Stimulated activated CD8-positive, alpha-beta memory T cell treated with anti-CD3 and anti-CD28 coated beads, Interleukin-4, amount 100 ng/mL, for 1 hour (primary cell): ENCODE measurements at places on chromosomes 5 and 9.

DNA sequence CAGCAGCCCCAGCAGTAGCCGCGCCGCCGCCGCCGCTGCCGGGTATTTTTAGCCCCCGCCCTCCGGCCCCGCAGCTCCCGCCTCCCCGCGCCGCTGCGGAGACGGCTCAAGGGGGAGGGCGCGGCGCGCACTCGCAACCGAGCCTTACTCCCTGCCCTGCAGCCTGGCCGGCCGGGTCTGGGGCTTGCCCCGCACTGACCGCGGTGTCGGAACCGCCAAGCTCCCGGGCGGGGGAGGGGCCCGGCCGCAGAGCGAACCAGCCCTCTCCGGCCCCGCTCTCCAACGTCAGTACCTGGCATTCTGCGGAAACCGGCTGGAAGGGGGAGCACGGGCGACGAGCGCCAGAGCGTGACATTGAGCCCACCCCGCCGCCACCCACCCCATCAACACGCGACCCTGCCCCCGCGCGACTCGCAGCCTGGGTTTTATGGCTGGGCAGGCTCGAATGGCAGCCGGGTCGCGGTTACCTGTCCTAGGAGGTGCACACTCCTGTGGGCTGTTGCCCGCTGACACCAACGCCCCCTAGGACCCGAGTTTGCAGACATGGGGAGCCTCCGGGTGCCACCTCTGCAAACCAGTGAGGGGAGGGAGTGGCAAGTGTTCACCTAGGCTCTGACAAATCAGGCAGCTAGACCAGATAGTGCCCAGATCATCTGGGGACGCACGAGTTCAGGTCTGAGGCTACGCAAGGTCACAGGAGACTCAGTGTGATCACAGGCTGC lies at the start of gene ACSL6:
TSS of gene ACSL6 (minus strand) at position 37 of the 722 bp plus-strand sequence. CDS start 105 bp downstream, outside the sequence.
- DNase-seq: peak; percentile 13

DNA sequence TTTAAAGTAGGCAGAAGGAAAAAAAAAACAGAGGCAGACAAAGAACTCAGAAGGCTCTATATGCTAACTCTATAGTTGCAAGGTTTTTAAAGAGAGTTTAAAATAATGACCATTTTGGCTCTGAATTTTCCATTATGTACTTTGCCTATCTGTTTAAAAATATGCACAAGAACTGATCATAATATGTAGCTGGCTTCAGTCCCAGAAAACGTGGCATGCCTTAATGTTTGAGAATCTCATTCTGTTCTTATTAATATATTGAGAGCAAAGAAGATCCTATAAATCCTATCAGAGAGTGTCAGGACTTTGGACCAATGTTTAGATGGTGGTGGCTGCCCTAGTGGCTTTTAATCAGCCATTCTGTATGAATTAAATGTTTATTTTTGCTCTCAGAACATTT lies 121.5 kb downstream of the JMY start:
- no peak for DNase-seq

- no peak for DNase-seq
Observed at GRCh38 chr9:98062161-98062560, 5.6 kb downstream of the NANS start.

- DNase-seq: no peak
Observed at GRCh38 chr9:4299005-4299795, 668 bp downstream of the GLIS3 start.

DNA sequence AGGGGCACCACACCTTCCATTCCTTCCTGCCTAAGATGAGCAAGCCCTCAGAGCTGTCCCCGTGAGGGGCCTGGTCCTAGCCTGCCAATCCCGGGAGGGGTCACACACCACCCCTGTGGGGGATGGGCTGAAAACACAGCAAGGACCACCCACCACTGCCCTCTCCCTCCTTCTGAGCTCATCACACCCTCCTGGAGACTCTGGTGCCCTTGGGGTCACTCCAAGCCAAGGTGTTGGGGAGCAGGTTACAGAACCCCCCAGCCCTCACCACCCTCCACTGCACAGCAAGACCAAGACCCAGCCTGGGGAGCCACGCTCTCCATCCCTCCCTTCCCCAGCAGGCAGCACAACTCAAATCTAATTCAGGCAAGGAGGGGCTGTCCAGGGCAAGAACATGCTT lies 60.5 kb upstream of the PPP1R26 start:
- DNase-seq: no peak

- DNase-seq: no peak
Observed at GRCh38 chr9:16206518-16206917, 653.7 kb downstream of the CCDC171 start.

DNA sequence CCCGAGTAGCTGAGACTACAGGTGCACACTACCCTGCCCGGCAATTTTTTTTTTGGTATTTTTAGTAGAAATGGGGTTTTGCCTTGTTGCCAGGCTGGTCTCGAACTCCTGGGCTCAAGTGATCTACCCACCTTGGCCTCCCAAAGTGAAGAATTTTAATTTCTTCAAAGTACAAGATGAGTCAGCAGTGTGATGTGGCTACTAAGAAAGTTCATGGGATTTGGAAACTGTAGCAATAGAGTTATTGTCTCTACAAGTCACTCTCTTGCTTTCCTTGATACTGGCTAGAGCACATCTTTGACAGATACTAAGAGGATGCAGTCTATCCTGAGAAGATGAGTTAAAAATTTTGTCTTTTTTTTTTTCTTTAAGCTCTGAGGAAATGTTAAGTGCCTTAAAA lies 1.6 kb downstream of the CREB3 start:
- no peak for DNase-seq

GRCh38 chr5:37833990-37834389 lies 5.9 kb downstream of the GDNF start:
- DNase-seq: no peak

GRCh38 chr9:82588301-82589180 lies 474.4 kb downstream of the RASEF start:
- DNase-seq: no peak

DNA sequence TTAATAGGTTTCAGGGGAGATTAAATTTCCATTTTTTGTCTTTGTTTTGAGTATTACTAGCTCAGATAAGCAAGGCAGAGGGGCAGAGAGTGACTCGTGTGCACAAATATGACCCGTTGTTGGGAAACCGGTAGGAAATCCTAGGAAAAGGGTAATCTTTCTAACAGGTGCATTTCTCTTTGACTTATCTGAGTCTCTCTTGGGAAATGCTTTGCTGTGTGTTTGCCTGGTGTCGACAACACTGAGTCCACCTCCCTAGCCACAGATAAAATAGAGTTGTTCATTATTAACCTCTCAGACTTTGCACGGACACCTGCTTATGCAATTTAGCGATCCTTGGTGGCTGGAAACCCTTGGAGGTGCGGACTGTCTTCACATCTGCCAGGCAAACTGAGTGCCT lies 164.2 kb downstream of the FGF1 start:
- DNase-seq: no peak

- no peak for DNase-seq
Observed at GRCh38 chr9:2208991-2209390, 193.8 kb downstream of the SMARCA2 start.

- DNase-seq: no peak
Observed at GRCh38 chr5:6505783-6506557, 57.3 kb downstream of the UBE2QL1 start.

DNA sequence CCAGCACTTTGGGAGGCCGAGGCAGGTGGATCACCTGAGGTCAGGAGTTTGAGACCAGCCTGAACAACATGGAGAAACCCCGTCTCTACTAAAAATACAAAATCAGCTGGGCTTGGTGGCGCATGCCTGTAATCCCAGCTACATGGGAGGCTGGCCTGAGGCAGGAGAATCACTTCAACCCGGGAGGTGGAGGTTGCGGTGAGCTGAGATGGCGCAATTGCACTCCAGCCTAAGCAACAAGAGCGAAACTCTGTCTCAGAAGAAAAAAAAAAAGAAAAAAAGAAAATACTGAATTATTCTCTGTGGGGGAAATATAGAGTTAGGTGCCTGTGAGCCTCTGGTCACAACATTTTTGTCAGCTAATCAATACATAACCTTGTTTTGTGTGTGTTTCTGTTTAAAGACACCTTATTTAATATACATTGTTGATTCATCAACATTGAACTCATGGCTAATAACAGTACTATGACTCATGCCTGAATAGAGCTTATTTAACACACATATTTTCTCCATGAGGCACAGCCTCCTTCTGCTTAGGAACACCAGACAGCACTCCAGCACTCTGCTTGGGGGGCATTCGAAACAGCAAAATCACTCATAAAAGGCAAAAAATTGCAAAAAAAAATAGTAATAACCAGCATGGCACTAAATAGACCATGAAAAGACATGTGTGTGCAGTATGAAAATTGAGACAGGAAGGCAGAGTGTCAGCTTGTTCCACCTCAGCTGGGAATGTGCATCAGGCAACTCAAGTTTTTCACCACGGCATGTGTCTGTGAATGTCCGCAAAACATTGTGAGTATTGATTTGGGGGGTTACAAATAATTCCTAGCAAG lies at the start of gene IL31RA:
TSS of gene IL31RA (plus strand) at position 519 of the 836 bp plus-strand sequence. CDS start at position 733, 214 bp downstream.
- no peak for DNase-seq

GRCh38 chr9:1208157-1208556 lies 158.0 kb downstream of the DMRT2 start:
- DNase-seq: no peak

DNA sequence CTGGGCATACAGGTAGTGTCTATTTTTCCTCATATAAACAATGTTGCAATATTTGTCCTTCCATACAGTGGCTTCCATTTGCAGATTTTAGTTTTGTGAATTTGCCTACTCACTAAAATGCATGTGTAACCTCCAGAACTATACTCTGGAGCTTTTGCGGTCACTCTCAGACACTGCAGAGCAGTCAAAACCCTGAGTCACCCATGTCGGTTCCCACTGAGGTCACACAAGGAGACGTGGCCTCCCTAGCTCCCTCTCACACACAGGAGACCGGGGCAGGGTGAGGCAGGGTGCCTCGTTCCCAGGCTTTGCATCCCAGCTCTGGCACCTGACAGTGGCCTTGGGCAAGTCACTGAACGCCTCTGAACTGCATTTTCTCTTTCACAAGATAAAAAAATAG lies 55.5 kb upstream of the ZNF354A start:
- no peak for DNase-seq

- no peak for DNase-seq
Observed at GRCh38 chr9:113181165-113181564, 30.4 kb downstream of the SLC31A2 start.

DNA sequence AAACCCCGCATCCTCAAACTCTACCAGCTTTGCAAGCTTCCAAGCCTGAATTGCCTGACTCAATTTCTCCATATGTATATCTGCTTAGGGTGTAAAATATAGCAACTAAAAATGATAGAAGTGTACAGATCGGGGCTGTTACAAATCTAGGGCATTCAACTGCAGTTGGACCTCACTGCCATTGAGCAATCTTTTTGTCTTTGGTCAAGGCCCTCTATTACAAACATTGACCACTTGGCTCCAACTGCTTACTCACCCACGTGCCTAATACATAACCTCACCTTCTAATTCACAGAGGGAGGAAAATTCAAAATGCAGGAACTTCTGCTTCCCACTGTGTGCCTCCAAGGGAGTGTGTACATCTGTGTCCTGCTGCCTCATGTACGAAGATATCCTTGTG lies 10.0 kb downstream of the LRRC70 start:
- DNase-seq: no peak

DNA sequence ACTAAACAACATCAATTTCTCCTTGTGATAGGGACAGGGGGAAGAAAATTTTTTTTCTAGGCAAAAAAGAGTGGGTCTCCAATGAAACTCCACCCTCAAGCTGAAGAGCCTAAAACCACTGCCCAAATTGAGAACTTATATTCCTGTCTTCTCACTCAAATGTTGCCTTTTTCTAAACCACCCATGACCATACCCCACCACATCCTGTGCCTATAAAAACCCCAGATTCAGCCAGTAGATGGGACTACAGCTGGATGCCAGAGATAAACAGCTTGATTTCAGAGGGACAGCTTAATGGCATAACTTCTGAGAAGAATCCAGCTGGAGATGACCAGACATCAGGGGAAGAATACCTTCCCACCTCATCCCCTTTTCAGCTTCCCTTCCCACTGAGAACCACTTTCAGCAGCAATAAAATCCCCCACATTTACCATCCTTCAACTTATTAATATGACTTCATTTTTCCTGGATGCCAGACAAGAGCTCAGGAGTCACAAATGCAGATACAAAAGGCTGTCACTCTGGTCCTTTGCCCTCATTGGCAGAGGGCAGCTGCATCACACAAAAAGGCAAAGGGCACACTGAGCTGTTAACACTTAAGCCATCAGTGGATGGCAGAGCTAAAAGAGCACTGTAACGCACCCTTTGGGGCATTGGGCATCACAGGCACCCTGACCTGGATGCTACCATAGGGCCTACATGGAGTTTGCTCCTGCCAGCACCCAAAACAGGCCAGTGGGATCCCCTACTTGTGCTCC lies 972.5 kb upstream of the CTNND2 start:
- no peak for DNase-seq

DNA sequence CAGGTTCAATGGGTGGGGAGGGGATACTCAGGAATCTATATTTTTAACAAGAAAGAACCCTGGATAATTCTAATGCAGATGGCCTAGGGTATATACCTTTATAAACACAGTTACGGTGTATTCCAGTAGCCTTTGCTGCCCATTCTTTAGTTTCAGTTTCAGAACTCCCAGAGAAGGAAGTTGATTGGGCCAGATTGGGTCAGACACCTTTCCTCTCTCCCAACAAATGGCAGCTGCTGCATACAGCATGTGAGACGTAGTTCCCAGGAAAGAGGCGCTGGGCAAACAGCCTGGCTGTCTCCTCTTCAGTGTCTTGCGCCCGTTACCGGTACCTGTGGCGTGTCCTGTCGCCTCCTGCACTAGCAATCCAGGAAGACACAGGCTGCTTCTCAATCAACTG lies 20.4 kb downstream of the ACO1 start:
- no peak for DNase-seq

- DNase-seq: no peak
Observed at GRCh38 chr5:170450061-170450669, 53.7 kb upstream of the KCNIP1 start.

DNA sequence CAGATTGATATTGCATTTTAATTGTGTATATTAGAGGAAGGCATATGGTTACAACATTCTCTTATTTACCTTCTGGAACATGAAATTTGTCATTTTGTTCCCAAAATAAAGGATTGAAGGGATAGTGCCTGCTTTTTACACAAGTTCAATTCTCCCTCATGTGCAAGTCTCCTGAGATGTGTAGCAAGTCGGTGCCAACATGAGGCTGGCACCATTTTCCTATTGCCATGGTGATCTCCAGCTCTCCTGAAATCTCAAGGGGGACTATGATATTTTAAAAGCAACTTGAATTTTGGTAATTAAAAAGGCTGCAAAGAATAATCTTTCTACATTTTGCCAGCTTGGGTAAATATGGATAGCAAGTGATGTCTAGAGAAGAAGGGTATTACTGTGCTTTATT lies 693.3 kb upstream of the WWC1 start:
- no peak for DNase-seq

DNA sequence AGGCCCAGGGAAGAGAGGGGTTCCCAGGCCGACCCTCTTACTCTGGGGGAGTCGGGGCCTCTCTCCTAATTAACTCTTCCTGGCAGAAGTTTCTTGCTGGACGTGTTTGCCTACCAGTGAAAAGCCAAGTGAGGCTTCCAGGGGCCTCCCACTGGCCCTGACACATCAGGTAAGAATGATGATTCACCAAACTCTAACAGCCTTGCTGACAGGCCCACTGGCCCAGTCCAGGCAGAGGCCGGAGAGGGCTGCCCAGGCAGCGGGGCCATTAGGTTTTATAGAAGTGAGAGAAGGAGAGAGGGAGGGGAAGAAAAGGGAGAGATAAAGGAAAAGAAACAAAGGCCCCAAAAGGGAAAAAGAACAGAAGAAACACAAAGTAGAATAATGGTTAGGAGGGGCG lies 50.8 kb upstream of the FOXE1 start:
- DNase-seq: no peak
